Stimulated activated CD4-positive, alpha-beta T cell treated with anti-CD3 and anti-CD28 coated beads, Interleukin-2, amount 100 ng/mL, for 24 hours (primary cell): ENCODE measurements at places on chromosomes 11 and 22.

DNA sequence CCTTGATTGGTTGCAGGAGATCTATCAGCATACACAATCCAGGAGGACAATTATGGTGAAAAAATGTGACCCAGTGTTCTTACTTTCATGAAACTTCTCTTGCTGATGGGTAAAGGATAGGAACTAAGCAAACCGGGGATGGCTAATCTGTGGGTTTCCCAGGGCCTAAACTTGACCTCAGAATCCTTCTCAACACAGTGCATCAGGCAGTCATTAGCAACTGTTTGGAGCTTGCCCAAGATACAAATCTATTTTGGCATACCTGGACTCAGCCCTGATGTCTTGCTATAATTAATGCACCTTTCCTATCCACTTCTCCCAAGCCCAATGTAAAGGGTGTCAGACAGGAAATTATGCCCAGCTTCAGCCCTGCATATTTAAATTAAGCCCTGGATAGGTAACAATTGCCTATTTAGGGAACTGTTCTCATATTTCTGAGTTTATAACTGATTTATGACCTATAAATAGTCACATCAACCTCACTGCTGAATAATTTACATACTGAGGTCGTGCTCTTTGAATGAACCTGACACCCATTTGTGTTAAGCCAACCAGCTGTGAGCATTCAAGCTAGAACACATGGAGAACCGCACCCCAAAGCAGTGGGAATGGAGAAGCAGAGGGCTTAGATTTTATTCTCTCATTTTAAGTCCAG lies 9.2 kb upstream of the PHF21A start:
- no peak for DNase-seq

DNA sequence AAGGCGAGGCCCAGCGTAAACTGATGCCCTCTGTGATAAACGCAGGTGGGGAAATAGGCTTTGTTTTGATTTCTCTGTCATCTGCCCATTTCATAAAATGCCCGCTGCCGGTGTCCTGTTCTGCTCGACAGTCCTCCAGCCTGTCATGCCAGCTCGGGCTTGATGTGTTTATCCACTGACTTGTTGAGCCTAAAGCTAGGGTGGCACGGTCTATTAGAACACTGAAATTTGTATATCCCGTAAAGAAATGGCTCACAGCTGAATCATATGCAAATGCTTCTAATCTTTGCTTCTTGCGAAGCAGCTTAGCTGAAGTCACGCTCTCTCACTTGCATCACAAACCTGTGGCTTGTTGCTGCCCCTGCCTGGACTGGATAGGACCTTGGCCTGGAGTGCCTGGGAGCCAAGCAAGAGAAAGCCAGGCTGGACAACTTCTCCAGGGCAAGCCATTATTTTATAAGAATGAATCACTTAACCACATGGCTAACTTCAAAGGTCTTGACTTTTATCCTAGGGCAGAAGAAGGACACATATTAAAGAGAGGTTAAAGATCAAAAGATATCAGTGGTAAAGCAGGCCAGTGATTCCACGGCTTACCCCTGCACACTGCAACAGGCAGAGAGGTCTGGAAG lies 33.1 kb downstream of the EHF start:
- DNase-seq, result no peak

GRCh38 chr22:29726512-29727130 lies 6.8 kb downstream of the CABP7 start:
- no peak for DNase-seq

GRCh38 chr11:96341211-96342013 lies 1.6 kb downstream of the MAML2 start:
- peak; percentile 63 for DNase-seq

DNA sequence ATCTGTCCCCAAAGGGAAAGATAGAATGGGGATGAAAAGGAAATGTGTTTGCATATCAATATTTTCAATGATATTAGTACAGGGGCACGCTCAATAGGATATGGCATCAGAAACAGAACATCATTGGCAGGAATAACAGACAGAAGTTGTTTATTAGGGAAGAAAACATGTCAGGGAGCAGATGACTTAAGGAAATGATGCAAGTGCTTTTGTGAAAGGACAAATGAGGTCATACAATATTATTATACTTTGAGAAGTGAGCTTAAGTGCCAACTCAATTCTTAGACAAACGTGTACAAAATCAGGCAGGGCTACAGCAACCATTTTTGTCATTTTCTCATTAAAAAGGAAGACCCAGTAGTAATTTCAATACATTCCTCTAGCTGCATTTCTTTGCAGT lies 388.4 kb downstream of the SOX6 start:
- DNase-seq, result no peak

DNA sequence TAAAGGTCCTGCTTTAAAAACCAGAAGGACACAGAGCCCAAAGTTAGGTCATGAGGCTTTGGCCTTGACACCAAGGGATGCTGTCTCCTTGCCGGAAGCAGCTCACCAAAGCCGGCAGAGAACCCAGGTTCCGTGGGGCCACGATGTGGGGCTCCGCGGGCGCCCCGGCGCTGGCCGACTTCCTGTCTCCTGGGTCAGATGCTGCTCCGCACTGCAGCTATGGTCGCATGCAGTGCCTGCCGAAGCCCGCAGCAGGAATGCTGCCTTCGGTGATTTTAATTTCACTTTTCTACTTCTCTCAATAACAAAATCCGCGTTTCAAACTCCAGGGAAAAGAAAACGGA lies 454 bp upstream of the OTUB1 start:
- DNase-seq, result peak; percentile 77

GRCh38 chr11:74824285-74824982 lies 75.8 kb downstream of the RNF169 start:
- no peak for DNase-seq

GRCh38 chr11:79417069-79417920 lies 23.5 kb downstream of the TENM4 start:
- DNase-seq, result no peak

DNA sequence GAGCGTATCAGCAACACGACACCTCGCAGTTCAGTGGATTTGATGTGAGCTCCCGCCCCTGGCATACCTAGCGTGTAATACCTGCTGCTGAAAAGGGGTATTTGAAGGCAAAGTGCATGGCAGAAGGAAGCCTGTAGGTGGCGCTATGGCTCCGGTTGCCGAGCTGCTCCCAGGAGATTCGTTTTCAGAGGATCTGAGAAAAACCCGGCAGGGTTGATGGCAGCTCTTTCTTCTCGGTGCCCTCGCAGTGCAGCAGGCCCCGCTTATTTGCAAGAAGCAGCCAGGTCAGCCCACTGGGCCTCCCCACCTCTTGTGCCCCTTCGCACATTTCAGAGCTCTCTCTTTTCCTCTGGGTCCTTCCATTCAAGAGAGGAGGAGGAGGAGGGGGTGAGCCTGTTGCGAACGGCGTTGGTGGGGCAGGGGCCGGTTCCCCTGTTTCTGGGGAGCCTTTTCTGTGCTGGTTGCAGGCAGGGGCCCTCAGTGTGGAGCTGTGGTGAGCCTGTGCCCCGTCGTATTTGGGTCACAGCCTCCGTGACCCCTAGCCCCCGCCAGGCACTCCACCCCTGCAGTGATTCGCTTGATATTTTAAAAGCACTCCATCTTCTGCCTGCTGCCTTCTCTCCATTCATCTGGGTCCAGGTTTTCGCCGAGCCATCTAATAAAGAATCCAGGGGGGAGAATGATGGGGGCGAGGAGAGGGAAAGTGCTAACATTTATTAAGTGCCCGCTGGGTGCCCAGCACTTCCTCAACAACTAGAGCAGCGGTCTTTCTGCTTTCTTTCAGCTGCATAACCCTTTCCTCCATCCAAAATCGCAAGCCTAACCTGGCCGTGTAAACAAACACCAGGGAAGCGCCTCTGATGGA lies 85.3 kb upstream of the SYT13 start:
- DNase-seq, result peak; percentile 64

DNA sequence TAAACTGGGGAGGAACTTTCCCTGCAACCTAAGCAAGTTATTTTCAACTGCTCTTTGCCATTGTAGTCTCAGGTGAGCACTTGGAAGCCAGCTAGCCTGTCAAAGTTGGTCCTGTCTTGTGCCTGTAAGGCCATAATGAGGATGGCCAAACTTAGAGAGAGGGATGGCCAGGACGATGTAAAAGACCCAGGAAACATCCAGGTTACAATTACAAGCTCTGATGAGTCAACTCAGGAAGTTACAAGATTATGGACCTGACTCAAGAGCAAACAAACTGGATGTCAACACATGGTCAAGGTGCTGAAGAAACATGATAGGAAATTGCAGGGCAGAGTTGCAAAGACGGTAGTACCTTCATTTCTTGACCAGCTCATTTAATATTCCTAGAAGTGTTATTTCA lies 1.6 kb downstream of the GTPBP1 start:
- no peak for DNase-seq

- DNase-seq, result no peak
Measured at GRCh38 chr11:10856689-10857458, 979 bp downstream of the ZBED5 start.

- DNase-seq, result peak; percentile 59
Measured at GRCh38 chr11:11848891-11849746, 7.3 kb downstream of the USP47 start.

DNA sequence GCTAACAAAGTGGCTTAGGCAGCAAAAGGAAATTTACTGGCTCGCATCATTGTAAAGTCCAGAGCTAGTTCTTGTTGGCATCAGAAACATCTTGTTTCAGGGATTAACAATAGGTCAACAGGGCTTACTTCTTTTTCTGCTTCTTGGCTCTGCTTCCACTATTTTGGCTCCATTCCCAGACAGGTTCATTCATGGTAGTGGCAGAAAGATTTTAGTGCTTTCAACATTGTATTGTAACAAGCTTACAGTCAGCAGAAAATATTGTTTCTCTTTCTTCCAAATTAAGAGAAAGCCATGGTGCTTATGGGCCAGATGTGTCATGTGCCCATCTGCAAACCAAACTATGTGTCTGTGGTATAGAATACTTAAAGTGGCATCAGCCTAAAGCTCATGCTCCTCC lies 315.6 kb downstream of the RAB38 start:
- no peak for DNase-seq

- DNase-seq, result no peak
Measured at GRCh38 chr11:123473941-123474677, 44.0 kb downstream of the GRAMD1B start.

DNA sequence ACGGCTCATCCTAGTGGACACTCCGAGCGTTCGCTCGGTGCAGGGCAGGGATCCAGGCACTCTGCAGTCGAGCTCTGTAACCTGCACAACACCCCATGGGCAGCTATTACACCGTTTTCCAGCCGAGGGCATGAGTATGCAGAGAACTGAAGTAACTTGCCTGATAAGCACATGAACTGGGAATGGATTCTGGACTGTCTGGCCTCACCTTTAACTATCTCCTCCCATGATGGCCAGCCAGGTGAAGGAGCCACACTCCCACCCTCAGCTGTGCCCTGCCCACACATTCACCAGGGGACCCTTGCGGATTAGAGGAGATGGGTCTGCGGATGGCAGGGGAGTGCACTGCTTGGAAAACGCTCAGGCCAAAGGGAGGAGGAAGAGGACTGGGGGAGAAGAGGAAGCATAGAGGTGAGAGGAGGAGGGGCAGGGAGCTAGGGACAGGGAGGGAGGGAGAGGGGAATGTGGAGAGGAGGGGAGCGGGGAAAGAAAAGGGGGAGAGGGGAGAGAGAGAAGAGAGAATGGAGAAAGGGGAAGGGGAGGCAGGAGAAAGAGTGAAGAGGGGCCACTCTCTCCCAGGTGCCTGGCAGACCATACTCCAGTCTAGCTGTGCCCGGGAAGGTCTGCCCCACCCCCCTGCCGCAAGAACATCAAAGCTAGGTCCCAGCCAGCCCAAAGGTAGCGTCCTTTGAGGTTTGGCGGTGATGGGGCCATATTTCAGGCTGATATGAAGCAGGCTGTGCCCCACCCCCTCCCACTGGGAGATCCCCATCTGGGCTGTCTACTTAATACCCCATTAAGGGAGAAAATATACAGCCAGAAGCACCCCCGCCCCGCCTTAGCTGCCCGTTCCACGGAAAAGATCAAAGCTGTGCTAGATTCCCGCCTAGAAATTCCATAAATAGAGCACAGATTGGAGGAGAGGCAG lies 33.2 kb upstream of the TCF20 start:
- DNase-seq, result no peak

- DNase-seq, result no peak
Measured at GRCh38 chr11:93054279-93054678, 84.8 kb downstream of the MTNR1B start.

GRCh38 chr22:30132290-30132996 lies 52.2 kb downstream of the HORMAD2 start:
- DNase-seq, result no peak

DNA sequence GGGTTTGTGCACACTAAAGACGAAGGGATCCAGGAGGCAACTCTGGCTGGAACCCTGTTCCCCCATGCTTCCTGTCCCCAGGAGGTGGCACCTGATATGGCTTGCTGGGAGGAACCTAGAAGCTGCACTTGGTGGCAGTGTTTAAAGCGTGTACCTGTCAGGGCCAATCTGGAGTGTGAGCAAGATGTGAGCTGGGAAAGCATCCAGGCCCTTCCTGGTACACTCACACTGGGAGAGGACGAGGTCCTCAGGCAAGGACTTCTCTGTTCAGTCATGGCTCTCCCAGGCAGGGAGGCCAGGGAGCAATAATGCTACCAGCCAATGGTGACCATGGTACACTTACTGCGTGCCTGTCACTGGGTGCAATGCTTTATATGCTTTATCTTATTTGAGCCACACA lies 130.7 kb upstream of the NECTIN1 start:
- DNase-seq, result no peak

GRCh38 chr22:43228330-43228729 lies 41.4 kb upstream of the TTLL12 start:
- peak; percentile 30 for DNase-seq

DNA sequence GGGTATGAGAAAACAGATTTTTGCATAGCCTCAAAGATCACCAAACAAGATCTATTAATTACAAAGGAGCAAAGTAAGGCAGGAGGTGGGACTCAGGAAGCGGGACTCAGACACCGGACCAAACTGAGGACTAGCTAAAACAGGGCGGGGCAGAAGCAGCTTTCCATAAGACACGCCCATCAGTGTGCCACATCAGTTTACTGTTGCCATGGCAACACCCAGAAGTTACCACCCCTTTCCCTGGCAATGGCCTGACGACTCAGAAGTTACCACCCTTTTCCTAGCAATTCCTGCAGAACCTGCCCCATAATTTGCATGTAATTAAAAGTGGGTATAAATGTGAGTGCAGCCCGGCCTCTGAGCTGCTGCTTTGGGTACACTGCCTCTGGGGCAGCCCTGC lies 173.9 kb downstream of the SHANK2 start:
- DNase-seq, result no peak

- no peak for DNase-seq
Measured at GRCh38 chr22:36925388-36926290, 12.2 kb downstream of the CSF2RB start.

GRCh38 chr11:13324709-13325108 lies 47.1 kb downstream of the BMAL1 start:
- no peak for DNase-seq

DNA sequence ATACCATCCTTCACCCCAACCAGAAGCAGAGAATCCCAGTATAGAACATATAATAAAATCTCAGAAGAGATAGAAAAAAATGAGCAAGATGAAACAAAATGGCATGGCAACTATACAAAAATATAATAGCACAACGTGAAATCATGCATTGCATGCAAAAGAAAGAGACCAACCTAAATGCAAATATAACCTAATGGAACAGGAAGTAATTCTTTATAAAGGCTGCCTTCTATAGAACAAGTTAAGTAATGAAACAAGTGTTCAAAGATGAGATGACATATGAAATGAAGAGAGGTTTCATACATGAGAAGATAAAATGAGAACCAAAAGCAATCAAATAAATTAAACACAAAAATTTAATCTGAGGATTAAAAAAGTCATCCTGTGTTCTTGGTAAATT lies 18.5 kb upstream of the ARHGAP20 start:
- no peak for DNase-seq
